ENCODE measurements at places on chromosomes 16 and 17. TPM values are rescaled to one million over a fixed set of nuclear protein-coding genes. Genes with fewer than 3 reads are reported as not detected.

The PTX4 gene
- total RNA-seq = not detected

The RHOT2 gene
- total RNA-seq = 102 TPM

The KRT15 gene
- total RNA-seq = not detected

The GPR139 gene
- not detected for total RNA-seq

The CDRT4 gene
- total RNA-seq = 1.8 TPM

The C16orf95 gene
- total RNA-seq = 3.2 TPM

The NOD2 gene
- 0.40 TPM for total RNA-seq

The CCDC78 gene
- total RNA-seq = 0.16 TPM

The TMEM107 gene
- 8.7 TPM for total RNA-seq

The MTSS2 gene
- total RNA-seq = 63.4 TPM

The SSTR5 gene
- 0.57 TPM for total RNA-seq

The KRTAP2-1 gene
- not detected for total RNA-seq

The OTOA gene
- total RNA-seq = 0.11 TPM

The ZG16 gene
- not detected for total RNA-seq

The TEKT5 gene
- total RNA-seq = 0.22 TPM

The MFAP4 gene
- 46.2 TPM for total RNA-seq

The TAF15 gene
- total RNA-seq = 140 TPM

The CCDC154 gene
- total RNA-seq = 0.94 TPM

The KRTAP2-3 gene
- not detected for total RNA-seq

All from cardiac septum (tissue), 1 donor.